ENCODE measurements at places on chromosomes 2 and 18. TPM values are rescaled to one million over a fixed set of nuclear protein-coding genes. Genes with fewer than 3 reads are reported as not detected.

FNDC4 gene
- total RNA-seq, result 5.2 TPM

IL36B gene
- total RNA-seq, result not detected

TTL gene
- total RNA-seq, result 15.1 TPM

ABCB11 gene
- total RNA-seq, result not detected

SPDYA gene
- 1.0 TPM for total RNA-seq

RGPD3 gene
- 0.52 TPM for total RNA-seq
